ENCODE measurements at places on chromosomes 5 and 9.

DNA sequence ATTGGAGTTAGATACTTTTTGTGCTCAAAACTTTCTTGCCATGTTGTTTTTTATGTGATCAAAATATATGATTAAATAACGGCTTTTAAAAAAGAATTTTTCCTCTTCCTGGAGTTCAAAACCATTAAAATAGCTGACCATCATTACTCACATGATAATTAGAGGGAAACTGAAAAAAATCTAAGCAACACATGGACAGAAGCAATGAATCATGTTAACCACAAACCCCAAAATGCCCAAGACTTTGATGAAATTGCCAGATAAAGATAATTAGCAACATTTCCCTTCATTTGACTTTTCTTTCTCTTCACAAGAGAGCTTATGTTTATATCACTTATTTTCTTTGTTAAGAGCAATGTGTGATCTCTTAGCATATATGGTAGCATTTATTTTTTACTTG lies 1294.2 kb downstream of the EFNA5 start:
- no peak for DNase-seq
- no peak overlapping the region for H3K27ac ChIP-seq
- no peak overlapping the region for H3K4me3 ChIP-seq
- H3K36me3 ChIP-seq: no peaks in the 10 kb centered on the region

DNA sequence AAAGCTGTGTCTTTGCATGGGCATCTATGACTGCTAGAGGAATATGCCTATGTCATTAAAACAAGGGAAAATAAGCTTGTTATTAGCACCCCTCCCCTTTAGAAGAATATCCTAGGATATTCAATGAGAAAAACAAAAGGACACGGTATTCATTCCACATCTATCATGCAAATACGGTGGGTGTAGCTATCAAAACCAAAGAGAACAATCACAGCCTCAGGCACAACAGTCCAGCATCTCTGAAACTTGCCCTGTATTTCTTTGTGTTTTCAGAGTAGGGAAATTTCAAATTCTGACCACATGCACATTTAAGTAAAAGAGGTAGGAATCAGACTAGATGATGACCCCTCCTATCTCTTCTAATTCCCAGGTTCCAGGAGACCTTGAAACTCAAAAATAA lies 209.9 kb downstream of the EFNA5 start:
- DNase-seq: no peak
- no peaks in the 10 kb centered on the region for H3K36me3 ChIP-seq
- no peak overlapping the region for H3K4me3 ChIP-seq
- H3K27ac ChIP-seq: no peak overlapping the region

DNA sequence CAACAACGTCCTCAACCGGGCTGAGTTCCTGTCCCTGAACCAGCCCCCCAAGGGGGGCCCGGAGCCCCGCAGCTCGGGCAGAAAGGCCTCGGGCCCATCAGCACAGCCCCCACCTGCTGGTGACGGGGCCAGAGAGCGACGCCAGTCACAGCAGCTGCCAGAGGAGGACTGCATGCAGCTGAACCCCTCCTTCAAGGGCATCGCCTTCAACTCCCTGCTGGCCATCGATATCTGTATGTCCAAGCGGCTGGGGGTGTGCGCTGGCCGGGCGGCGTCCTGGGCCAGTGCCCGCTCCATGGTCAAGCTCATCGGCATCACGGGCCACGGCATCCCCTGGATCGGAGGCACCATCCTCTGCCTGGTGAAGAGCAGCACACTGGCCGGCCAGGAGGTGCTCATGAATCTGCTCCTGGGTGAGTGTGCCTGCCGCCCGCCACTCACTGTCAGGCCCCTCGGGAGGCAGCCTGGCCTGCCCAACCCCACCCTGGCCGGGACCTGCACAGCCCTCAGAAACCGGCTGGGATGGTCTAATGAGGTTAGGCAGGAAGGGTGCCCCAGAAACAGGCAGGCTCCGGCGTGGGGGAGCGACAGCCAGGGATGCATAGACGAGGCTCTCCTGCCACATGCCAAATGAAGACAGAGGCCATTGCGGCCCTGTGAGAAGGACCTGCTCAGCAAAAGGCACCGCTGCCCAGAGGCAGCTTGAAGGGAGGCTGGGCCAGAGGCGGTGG lies 678 bp downstream of the PLPP7 start:
- H3K36me3 ChIP-seq: no peaks in the 10 kb centered on the region
- no peaks in the 10 kb centered on the region for H3K27me3 ChIP-seq
- H3K27ac ChIP-seq: no peak overlapping the region
- no peaks in the 10 kb centered on the region for H3K4me1 ChIP-seq
- no peak for DNase-seq
- H3K4me3 ChIP-seq: peak overlapping the region; percentile 11

- no peaks in the 10 kb centered on the region for H3K27me3 ChIP-seq
- DNase-seq: no peak
- H3K4me1 ChIP-seq: no peaks in the 10 kb centered on the region
- no peak overlapping the region for H3K4me3 ChIP-seq
- H3K27ac ChIP-seq: peak overlapping the region; percentile 61
Observed at GRCh38 chr9:35827486-35827885, 1.0 kb downstream of the FAM221B start.

DNA sequence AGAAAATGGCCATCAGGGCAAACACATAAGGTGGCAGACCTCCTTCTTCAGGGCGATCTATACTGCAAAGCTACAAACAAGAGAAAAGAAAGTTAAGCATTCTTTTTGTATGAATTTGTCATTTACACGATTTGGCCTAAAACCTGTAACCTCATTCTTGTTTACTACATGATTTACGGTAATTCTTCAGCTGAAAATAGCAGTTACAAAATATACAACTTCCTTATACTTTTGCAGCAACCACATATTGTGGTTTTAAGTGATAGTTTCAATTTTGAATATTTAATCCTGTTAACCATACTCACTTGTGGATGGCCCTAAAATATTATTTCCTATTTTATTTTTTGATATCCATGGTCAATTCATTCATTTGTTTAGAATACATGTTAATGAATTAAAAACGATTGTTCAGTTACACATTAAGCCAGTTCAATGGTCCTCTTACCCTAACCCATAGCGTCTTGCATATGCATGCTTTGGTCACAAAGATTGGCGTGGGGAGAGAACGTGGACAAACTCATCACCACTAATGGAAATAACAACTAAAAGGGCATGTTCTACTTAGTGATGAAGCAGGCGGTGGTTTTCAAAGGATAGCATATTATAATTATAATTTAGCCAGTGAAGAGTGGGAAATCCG lies 16.6 kb downstream of the TUT7 start:
- no peak for DNase-seq
- no peak overlapping the region for H3K27ac ChIP-seq
- H3K27me3 ChIP-seq: no peaks in the 10 kb centered on the region
- no peaks in the 10 kb centered on the region for H3K4me1 ChIP-seq
- no peak overlapping the region for H3K4me3 ChIP-seq

DNA sequence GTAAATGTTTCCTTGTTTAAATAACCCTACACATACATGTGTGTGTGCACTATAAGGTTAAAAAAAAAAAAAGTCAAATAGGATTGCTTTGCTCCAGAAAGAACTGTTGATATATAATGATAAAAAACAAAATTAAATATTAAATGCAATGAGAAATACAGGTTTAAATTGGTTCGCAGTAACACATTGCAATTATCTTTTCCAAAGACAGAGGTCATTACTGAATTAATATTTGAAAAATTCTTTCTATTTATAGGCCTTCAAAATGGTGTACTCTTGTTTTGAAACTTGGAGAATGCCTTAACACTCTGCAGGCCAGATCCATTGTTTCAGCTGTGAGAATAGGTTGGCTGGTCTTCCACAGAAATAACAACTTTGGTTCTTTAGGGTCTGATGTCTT lies 319.0 kb upstream of the NUDT12 start:
- DNase-seq: no peak
- no peaks in the 10 kb centered on the region for H3K27me3 ChIP-seq
- no peak overlapping the region for H3K4me3 ChIP-seq
- no peaks in the 10 kb centered on the region for H3K36me3 ChIP-seq
